CD8-positive, alpha-beta memory T cell (primary cell): ENCODE measurements at places on chromosomes 2 and 18. TPM values are rescaled to one million over a fixed set of nuclear protein-coding genes. Genes with fewer than 3 reads are reported as not detected.

Gene AGBL5
- 11.5 TPM for polyA plus RNA-seq

- H3K4me3 ChIP-seq = no peak overlapping the region
- H3K4me1 ChIP-seq = no peaks in the 10 kb centered on the region
- no peaks in the 10 kb centered on the region for H3K36me3 ChIP-seq
- no peaks in the 10 kb centered on the region for H3K27me3 ChIP-seq
- DNase-seq = no peak
Observed at GRCh38 chr18:75959150-75959549, 531.6 kb upstream of the SMIM21 start.

GRCh38 chr2:177312562-177312961, 48.0 kb upstream of the NFE2L2 start:
- no peak for DNase-seq
- H3K36me3 ChIP-seq = no peaks in the 10 kb centered on the region
- no peak overlapping the region for H3K4me3 ChIP-seq

DNA sequence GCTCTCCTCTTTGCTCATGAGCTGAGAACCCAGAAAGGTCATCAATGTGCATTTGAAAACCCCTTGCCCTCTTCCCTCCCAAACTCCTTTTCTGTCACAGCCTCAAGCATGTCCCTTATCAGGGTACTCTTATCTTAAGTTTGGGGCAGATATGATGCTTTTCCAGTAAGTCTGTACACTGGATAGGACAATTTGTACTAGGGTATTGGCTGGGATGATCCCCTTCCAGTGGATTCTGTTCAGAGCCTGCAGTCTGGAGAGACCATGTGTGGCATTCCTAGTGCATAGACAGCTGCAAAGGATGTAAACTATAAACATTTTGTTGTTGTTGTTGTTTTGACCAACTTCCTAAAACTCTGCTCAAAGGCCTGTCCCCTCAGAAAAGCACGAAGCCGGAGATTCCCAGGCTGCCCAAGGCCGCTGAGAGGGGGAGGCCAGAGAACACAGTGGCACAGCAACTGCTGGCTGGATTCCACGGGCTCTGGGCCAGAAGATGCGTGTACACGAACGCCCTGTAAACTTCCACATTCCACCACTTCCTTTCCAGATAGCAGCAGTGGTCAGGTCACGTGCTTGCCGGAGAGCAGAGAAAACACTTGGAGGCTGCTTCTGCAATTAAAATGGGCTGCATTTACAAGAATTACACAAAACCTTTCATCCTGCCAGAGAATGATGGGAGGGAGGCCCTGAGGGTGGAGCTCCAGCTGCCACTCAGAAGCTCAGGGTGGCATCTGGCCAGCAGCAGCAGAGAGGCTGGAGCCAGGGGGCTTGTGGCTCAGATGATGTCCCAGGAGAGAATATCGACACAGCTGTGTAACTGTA, 42.1 kb downstream of the BMP10 start:
- peak overlapping the region; percentile 18 for H3K4me3 ChIP-seq
- peaks cover 52% of the 10 kb centered on the region for H3K4me1 ChIP-seq
- peaks cover 6% of the 10 kb centered on the region for H3K36me3 ChIP-seq

Gene AQP4
- polyA plus RNA-seq = not detected

- H3K4me1 ChIP-seq = no peaks in the 10 kb centered on the region
- no peak for DNase-seq
- H3K4me3 ChIP-seq = no peak overlapping the region
- no peaks in the 10 kb centered on the region for H3K27me3 ChIP-seq
- no peak overlapping the region for H3K27ac ChIP-seq
Observed at GRCh38 chr2:220959391-220959802, 612.7 kb downstream of the EPHA4 start.

DNA sequence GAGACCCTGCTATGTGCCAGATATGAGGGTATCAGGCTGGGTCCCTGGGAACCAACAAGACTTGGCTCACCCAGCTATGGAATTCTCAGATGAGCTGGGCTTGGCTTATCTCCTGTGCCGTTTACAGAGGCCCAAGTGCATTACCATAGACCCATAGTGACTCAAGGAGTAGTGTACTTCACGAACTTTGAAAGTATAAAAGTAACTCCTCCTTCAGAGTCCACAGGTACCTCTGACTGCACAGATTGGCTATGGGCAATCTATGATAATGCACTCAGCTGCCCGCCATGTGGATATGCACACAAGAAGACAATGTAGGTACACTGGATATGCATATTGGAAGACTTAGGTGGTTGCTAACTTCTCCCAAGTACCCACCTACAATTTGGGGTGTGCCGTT, 78.4 kb downstream of the QPCT start:
- no peak overlapping the region for H3K27ac ChIP-seq
- H3K27me3 ChIP-seq = no peaks in the 10 kb centered on the region
- no peaks in the 10 kb centered on the region for H3K36me3 ChIP-seq
- no peaks in the 10 kb centered on the region for H3K4me1 ChIP-seq
- DNase-seq = no peak

Gene SLC9A4
- not detected for polyA plus RNA-seq

Gene EVX2
- not detected for polyA plus RNA-seq

Gene MLPH
- polyA plus RNA-seq = not detected

Gene ANTXR1
- not detected for polyA plus RNA-seq

GRCh38 chr2:58157754-58158153, 83.4 kb downstream of the FANCL start:
- no peak for DNase-seq
- no peaks in the 10 kb centered on the region for H3K4me1 ChIP-seq
- no peak overlapping the region for H3K4me3 ChIP-seq
- no peak overlapping the region for H3K27ac ChIP-seq
- H3K36me3 ChIP-seq = peaks cover 10% of the 10 kb centered on the region

Gene TACR1
- not detected for polyA plus RNA-seq

Gene ARHGAP28
- polyA plus RNA-seq = not detected

GRCh38 chr2:109331081-109331480, 202.1 kb downstream of the SH3RF3 start:
- H3K27me3 ChIP-seq = no peaks in the 10 kb centered on the region
- no peak overlapping the region for H3K4me3 ChIP-seq
- no peak for DNase-seq
- H3K36me3 ChIP-seq = no peaks in the 10 kb centered on the region

Gene MEP1B
- polyA plus RNA-seq = 0.12 TPM

DNA sequence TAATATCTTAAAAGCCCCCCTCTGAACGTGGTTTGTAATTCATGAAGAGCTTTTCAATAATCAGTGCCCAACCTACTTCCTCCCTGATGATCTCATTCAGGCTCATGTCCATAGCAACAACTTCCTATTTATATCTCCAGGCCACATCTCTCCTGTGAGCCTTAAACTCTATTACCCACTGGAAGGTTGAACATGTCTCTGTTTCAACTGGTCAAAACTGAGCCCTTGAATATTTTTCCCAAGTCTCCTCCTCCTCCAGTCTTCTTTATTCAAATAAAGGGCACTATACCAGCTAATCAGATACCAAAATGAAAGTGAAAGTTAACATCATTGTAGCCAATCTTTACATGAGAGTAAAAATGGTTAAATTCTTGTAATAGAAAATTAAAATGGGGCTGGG, 63.7 kb upstream of the ITGA4 start:
- peak; percentile 58 for DNase-seq
- no peaks in the 10 kb centered on the region for H3K36me3 ChIP-seq
- peak overlapping the region; percentile 24 for H3K4me3 ChIP-seq
- no peaks in the 10 kb centered on the region for H3K27me3 ChIP-seq
- peak overlapping the region; percentile 78 for H3K27ac ChIP-seq

Gene SATB2
- polyA plus RNA-seq = not detected

Gene SPC25
- polyA plus RNA-seq = not detected

Gene DUSP2
- 518 TPM for polyA plus RNA-seq

GRCh38 chr18:74273394-74273793, 18.4 kb downstream of the CYB5A start:
- DNase-seq = no peak
- H3K27ac ChIP-seq = no peak overlapping the region
- H3K36me3 ChIP-seq = no peaks in the 10 kb centered on the region
- no peaks in the 10 kb centered on the region for H3K4me1 ChIP-seq
- H3K4me3 ChIP-seq = no peak overlapping the region

DNA sequence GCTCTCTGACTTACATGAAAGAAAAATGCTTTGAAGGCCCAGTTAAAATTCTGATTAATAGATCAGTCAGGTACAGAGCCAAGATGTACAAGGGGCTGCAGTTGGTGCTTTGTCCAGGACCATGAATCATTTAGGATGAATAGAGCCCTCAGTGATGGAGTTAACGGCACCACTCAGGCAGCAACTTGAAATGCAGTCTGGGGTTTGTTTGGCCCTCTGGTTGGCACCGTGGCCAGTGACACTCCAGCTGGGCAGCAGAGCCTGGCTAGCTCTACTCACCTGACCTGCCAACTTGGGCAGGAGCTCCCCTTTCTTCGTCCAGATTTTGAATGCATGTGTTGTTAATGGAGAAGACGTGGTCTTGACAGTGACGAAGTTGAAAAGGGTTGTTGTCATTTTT, 493.0 kb upstream of the ACVR2A start:
- no peaks in the 10 kb centered on the region for H3K27me3 ChIP-seq
- no peak for DNase-seq
- H3K4me3 ChIP-seq = no peak overlapping the region
- H3K27ac ChIP-seq = no peak overlapping the region
- no peaks in the 10 kb centered on the region for H3K36me3 ChIP-seq

DNA sequence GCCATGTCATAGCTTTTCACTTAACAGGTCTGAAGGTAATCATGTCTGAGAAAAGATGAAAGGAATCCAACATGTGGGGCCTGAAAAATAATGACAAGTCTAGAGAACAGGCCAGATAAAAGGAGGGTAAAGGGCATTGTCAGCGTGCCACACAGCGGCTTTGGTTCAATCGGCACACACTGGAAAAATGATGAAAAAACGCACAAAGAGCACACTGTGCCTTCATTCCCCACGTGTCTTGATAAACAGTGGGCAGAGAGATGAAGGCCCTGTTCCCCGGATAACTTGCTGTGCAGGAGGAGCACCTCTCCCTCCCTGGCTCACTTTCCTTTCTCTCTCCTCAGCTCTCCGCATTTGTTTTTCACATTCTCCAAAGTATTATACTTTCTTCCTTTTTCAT, 766.3 kb downstream of the TDRD15 start:
- no peaks in the 10 kb centered on the region for H3K27me3 ChIP-seq
- no peaks in the 10 kb centered on the region for H3K36me3 ChIP-seq
- DNase-seq = no peak
- H3K4me3 ChIP-seq = no peak overlapping the region
